Posterior cingulate gyrus (tissue), 11 donors: ENCODE measurements at places on chromosomes 11 and 22.

- no peak for DNase-seq
Observed at GRCh38 chr11:28343304-28344233, 235.4 kb downstream of the METTL15 start.

GRCh38 chr11:130464291-130464812, 15.9 kb downstream of the ADAMTS15 start:
- DNase-seq = no peak

DNA sequence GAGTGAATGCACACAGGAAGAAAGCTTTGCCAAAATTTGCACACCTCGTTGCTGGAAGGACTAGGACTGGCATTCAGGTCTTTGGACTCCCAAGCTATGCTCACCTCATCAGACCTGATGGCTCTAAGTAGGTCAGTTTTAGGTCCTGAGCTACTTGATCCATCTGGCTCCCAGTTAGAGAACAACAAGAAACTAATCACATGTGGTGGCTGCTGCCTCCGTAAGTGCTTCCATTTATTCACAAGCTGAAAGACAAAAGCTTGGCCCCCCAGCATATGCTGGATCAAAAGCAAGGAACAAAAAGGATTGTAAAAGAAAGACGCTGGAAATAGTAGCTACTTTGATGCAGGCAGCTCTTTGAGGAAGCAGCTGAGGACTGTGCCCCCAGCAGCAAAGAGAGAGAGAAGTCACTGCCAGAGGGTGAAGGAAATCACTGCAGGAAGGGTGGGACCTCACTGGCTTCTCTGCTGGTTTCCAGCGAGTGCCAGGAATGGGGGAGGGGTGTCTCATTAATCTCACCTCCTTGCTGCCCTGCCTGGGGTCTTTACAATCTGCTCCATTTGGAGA, 268.9 kb downstream of the KIRREL3 start:
- no peak for DNase-seq

- DNase-seq = no peak
Observed at GRCh38 chr11:63590024-63590788, 24.0 kb downstream of the PLAAT3 start.
